A172 (cell line): ENCODE measurements at places on chromosomes 7 and 10.
A peak's percentile ranks its signal among the peaks of the same experiment; 100 is the strongest.

DNA sequence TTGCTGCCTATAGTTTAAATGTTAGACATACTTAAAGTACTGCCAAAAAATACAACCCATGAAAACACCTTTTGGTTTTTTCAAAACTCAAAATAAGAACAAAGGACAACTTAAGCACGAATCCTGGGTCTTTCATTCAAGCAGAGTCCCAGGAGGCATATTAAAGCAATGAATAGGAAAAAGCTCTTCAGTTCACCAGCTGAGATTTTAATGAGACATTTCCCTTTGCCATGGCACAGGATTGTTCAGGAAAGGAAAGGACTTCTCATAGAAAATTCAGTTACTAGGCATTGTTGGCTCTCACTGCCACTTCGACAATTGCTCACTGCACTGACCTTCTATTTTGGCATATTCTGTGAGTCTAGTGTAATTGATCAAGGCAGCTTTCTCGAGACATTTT is 133.5 kb upstream of the FEZF1 start:
- DNase-seq: no peak

- DNase-seq: peak; percentile 47
Observed at GRCh38 chr10:21184216-21184615, 287.1 kb upstream of the NEBL start.

DNA sequence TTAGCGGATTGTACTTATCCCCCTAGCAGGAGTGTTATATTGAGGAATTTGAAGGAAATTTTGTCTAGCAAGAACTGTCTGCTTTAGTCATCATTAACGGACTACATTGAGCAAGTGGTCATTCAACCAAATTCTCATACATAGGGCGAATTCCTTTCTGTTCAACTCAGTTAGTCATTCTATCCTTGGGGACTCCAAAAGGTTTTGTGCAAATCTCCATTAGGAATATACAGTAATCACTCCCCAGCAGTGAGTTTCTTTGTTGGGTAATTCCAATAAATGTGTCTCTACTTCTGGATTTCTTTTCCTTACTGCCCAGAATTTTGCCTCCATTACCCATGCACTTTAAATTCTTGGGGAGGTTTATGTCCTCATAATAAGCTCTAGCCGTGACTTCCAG is 51.1 kb downstream of the EPDR1 start:
- no peak for DNase-seq

GRCh38 chr10:116120688-116121455 is 152.1 kb downstream of the GFRA1 start:
- no peak for DNase-seq

DNA sequence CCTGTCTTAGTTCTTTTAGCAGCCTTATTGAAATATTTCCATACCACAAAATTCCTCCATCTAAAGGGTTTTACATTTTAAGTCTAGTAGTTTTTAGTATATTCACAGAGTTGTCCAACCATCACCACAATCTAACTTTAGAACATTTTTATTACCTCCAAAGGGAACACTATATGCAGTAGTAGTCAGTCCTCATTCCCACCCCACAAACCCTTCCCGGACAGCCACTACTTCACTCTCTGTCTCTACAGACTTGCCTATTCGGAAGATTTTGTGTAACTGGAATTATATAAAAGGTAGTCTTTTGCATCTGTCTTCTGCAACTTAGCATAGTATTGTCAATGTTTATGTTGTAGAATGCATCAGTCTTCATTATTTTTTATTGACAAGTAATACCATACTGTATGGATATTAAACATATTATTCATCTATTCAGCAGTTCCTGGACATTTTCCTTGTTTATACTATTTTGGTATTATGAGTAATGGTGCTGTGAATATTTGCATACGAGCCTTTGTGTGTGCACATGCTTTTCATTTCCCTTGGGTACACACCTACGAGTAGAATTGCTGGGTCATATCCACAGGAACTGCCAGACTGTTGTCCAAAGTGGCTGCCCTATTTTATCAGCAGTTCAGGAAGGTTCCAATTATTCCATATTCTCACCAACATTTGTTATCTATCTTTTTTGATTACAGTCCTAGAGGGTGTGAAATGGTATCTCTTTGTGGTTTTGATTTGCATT is 60.9 kb upstream of the LANCL2 start:
- no peak for DNase-seq

DNA sequence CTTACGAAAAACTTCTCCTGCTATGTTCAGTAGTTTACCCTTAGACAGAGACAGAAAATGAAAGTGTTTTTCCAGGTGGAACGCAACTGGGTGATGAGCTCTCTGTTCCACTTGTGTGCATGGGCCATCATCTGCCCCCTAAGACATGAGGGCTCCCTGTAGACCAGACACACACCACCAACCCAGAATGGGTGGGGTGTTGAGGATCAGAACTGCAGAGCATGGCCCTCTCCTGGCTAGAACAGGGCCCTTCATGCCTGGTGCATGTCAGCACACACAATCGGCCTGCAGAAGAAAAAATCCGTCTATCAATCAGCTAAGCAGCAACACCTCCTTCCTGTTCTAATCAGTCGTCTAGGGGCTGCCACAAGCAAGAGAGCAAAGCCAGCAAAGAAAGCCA is 186.2 kb upstream of the INHBA start:
- no peak for DNase-seq

DNA sequence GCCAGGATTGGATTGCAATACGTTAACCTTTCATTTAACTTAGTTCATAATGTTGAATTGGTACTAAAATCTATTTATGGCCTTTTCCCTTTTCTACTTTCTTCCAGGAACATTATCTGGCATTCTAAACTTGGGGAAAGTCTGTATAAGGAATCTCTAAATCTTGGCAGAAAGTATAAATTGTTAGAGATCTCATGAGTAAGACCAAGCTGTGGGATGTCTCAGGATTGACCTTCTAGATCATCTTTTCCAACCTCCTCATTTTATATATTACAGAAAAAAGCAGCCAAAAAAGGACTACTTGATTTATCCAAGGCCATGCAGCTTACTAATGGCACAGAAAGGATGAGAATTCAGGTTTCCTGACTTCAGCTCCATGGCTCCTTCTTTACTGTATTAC is 598.3 kb downstream of the INHBA start:
- no peak for DNase-seq

DNA sequence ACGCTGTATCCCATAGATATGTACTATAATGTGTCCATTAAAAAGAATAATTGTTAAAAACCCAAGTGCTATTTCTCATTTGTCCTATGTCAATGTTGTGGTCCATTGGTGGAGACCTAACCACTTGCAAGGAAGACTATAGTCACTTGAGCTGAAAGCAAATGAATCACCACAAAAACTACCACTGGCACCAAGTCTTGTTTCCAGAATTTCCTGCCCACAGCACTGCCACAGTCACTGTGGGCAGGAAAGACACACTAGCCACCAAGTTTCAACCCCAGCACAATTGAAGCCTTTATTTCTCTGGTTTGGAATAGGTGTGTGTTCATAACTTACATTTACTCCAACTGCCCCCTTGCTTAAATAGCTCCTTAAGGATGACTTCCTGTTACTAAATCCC is 12.4 kb downstream of the DIP2C start:
- no peak for DNase-seq
